NCI-H1092 treated with DMSO at 0.1 percent for 48 hours (cell line): ENCODE measurements at places on chromosomes 4 and X.

DNA sequence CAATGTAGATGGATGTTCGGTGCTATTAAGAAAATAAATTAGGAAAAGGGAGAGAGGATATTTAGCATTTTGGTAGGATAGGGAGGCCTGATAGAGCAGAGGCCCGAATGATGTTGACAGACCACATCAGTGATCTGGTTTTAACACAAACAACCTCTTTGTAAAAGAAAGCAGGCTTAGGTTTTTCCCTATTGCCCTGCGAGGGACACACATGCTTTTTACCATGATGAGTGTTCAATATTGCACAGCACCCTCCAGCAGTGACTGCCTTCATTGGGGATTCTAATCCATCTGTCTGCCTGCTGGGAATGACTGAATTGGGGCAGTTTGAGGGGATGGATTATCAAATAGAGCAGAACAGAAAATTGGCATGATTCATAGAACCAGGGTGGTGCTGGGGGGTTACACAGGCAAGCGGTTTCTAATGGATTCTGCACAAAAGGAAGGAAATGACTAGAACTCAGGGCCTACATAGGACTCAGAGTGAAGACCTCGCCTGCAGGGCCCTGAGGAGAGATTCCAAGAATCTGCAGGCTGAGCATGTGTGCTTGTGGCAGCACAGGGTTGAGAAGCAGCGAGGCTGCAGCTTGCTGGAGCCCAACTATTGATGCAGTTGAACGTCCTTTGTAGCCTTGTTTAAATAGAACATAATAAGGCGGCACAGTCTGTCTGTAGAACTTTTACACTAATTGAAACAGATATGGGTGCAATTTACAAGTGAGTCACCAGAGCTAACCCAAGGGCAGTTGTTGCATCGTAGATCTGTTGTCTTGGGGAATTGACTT is 58.0 kb downstream of the RHOH start:
- no peak for DNase-seq

DNA sequence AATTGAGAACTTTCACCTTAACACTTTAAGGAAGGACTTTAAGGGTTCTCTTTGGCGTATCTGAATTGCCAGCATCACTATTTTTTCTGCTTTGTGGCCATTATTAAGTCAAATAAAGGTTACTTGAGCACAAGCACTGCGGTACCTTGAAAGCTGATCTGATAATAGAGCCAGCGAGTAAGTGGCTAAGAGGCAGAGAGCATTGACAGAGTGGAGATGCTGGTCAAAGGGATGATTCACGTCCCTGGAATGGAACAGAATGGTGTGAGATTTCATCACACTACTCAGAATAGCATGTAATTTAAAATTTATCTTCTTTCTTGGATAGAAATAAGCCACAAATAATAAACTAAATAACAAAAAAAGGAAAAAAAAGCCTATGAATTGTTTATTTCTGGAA is 57.1 kb upstream of the NPFFR2 start:
- no peak for DNase-seq

- DNase-seq = peak; percentile 69
Observed at GRCh38 chr4:170089274-170089667, 485 bp downstream of the AADAT start.

DNA sequence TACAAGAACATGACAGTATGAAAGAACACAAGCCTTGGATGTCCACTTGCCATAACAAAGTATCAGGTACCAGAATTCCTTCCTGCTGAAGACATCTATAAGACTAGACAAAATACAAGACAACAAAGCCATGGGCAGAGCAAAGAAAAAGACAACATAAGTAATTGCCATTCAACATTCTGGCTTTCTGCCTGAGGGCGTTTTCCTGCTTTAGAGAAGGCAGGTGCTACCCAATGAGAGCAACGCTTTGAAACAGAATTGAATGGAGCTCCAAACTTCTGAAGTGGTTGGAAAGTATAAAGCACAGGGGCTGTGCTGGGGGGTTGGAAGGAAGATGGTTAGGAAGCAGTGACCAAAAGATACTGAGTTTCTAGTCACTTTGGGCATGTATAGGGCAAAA is 30.1 kb downstream of the PDE5A start:
- DNase-seq = no peak

DNA sequence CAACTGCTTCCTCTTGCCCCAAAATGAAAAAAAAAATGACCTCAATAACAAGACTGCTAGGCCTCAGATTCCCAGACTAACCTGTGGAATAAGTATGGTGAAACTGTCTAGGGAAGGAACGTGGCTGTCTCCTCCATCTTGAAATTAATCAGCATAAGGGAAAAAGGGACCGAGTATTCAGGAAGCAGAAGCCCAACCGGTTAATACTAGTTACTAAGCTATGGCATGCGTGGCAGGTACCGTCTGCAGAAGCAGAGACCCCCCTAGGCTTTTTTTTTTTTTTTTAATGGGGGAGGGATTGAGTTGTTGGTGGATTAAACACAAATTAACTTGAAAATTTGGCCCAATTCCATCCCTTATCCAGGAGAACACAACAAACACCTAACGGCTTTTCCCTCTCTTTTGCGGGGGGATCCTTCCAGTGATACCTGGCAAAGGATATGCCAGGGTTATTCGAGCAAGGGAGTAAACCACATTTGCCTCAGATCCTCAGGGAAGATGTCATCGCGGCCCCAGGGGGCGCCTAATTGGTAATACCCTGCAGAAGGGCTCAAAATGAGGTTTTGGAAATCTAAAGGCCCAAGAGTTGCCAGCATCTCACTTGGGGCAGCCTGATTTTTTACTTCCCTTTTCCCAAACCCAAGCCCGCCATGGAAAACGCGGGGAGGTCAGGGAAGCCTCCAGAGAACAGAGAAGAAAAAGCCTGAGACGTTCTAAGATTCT is 893 bp downstream of the RLIM start:
- DNase-seq = peak; percentile 58

DNA sequence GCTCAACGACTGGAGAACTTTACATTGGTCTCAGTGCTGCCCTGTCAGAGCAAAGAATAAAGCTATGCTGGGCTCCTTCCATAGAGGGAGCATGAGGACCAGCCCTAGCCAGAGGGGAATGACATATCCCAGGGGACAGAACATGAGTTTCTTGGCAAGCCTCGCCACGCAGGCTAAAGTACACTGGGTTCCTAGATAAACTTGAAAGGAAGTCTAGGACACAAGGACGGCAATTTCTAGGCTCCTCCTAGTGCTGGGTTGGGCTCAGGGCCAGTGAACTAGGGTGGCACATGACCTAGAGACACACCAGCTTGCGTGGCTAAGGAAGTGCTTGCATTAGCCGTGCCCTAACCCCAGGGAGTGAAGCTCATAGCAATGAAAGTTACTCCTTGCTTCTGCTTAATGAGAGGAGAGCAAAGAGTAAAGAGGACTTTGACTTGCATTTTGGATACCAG is 141.0 kb downstream of the MAB21L2 start:
- DNase-seq = no peak

DNA sequence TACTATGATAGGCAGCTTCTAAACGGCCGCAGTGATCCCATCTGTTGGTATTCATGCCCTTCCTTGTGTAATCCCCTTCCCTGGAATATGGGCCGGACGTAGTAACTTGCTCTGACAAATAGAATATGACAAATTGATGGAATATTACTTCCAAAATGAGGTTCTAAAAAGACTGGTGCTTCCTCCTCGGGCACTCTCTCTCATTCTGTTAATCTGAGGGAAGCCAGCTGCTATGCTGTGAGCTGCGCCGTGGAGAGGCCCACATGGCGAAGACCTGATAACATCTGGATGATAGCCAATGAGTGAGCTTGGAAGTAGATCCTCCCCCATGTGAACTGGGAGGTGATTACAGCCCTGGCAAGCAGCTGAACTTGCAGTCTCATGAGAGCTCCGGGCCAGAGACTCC is 27.2 kb upstream of the SLC25A4 start:
- DNase-seq = peak; percentile 54

GRCh38 chr4:111020961-111021360 is 398.1 kb upstream of the PITX2 start:
- no peak for DNase-seq

DNA sequence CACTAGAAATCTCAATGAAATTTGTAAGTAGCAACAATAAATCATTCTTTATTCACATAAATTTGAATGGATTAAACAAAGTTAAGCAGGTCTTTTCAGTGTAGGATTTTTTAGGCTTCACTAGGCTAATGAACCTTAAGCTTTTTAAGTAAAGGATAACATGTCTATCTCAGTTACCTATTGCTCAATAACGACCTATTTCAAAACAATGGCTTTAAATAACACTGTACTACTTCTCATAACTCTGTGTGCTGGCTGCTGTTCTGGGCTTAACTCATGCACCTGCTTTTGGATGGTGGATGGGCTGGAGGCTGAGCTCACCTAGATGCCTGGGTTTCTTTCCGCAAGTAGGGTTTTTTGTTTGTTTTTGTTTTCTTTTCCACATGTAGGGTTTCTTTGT is 495.0 kb upstream of the SLIT2 start:
- no peak for DNase-seq

DNA sequence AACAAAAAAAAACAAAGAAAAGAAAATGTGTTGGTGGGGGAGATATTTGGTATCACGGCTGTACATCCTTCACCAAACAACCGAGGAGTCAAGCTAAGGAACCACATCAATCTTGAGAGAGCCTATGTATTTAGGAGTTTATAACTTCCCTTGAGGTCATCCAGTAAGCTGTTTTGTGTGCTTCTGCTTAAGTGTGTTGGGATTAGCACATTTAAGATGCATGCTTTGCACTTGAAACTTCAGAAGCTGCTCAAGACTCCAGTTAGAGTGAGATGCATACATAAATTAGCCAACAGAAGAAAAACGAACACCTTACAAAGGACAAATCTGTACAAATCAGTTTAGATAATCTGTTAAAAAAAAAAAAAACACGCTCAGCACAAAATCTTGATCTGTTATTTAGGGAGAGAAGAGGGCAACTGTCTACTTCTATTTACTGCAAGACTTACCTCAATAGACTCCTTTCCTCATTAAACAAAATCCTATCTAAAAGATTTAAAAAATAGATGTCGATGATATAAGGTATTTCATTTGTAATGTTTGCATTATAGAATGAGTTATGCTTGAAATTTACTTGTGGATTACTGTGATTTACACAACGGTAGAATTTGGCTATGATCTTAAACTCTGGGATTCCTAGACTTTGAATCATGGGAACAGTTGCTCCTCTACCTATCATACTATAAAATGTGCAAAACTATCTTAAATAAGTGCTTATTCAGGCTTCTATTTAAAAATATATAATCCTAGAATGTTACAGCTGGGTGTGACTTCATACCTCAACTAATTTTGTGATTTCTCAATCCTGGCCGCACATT is 53.8 kb upstream of the NAP1L5 start:
- no peak for DNase-seq

DNA sequence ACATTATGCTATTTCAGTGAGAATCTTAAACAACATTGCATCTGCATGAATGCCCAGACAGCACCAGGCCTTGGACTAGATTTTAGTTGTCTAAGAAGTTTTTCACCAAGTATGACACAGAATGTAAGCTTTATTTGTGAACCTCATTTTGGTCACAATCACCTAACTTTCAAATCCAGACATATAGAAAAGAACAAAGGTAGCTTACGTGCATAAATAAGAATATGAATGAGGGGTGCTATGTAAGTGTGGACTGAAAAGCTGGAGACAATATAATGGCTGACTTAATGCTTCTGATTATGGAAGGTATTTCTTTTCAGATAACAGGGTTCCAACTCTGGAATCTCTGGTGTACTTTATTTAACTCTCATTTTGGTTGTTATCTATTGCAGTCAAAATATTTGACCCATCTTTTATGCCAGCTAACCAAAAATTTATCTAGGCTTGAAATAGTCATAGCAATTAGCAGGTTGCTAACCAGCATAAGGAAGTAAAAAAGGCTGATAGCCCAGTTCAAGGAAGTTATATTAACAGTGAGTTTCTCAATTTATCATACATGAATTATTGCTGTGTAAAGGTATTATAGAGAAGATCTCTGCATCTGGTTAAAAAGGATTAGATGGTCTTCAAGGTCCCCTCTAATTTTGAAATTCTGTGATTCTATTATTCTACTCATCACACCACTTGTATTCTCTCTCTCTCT is 36.5 kb downstream of the SLC7A11 start:
- DNase-seq = no peak

DNA sequence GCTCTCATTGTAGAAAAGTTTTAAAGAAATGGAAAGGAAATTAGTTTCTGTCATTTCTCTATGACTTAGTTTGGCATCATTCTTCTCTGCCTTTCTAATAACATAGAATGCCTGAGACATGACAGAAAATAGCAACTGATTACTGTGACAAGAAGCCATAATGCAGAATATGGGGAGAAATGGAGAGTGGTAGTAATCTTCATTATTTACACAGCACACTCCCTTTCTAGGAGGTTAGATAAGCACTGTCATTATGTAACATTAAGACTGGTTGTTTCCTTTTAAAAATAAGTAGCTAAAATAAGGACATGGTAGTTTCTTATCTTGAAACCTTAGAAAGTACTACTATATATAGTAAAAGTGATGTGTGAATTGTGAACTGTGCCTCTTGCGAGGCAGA is 1227.9 kb upstream of the PABPC4L start:
- DNase-seq = no peak

DNA sequence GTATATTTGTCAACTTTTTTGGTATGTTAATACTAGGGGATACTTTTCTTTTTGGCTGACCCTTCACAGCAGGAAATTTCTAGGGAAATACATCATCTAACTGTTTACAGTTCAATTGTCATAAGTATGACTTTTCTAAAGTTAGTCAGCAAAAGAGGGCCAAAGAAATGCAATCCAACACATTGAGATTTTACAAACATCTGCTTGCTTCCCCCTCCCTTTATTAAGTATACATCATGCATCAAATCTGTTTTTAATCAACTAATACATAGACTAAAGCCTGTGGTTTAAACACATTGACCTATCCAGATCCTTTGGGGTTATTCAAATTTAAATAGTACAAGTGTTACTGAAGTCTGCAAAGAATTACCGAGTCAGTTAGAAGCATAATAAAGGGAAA is 93.9 kb downstream of the MID1 start:
- DNase-seq = no peak

GRCh38 chr4:143109376-143109775 is 75.3 kb upstream of the USP38 start:
- DNase-seq = no peak

DNA sequence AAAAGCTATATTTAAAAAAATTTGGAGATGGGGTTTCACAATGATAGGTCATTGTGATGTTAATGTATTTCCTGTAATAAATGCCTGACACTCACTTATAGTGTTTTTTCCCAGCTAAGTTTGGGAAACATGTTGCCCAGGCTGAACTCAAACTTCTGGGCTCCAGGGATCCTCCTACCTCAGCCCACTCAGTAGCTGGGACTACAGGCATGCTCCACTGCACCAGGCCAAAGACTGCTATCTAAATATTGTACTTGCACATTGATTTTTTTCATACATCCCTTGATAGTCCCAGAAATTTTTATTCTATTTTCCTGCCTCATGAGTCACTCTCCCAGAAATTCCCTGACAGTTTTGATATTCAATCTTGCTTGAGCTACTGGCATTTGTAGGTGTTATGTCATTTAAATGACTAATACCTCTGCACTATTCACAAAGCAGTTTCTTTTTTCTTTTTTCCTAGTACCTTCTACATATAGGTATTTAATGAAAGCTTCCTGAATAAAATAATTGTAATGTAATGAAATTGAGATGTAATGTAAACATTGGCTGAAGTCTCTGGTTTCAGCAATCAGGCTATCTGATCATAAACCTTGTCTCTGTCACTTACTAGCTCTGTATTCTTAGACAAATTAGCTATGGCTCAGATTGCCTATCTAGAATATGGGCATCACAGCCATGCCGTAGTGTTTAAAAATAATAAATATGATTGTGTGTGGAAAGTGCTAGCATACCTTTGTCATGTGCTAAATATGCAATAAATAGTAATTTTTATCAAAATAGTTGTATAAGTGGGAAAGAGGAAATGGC is 1973.0 kb upstream of the AGA start:
- DNase-seq = no peak

- no peak for DNase-seq
Observed at GRCh38 chr4:62271107-62271506, 1071.0 kb downstream of the ADGRL3 start.
